ENCODE measurements at places on chromosomes 6 and 20.

- no peak for DNase-seq
These were observed 241.6 kb downstream of the BTBD3 start for GRCh38 chr20:12159261-12159660.

DNA sequence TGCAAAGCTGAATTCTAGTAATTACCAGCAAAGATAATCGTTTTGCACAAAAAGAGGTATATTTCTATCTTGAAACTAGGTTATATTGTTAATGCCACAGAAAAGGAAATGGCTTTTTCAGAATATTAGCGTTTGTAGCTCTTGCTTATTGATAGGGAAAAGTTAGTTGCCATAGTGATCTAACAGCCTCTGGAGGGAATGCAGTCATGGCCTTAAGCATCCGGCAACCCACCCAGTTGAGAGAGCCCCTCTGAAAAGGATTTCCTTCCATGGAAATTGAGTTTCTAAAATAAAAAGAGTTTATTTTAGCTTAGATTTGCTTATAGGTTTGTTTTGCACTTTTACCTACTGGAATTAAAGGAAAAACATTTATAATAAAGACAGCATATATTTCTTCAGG, 224.5 kb downstream of the BCKDHB start:
- no peak for DNase-seq

GRCh38 chr6:6858533-6858982, 249.2 kb upstream of the RREB1 start:
- no peak for DNase-seq

- DNase-seq, result no peak
These were observed 6.8 kb upstream of the IL17F start for GRCh38 chr6:52251113-52251512.

DNA sequence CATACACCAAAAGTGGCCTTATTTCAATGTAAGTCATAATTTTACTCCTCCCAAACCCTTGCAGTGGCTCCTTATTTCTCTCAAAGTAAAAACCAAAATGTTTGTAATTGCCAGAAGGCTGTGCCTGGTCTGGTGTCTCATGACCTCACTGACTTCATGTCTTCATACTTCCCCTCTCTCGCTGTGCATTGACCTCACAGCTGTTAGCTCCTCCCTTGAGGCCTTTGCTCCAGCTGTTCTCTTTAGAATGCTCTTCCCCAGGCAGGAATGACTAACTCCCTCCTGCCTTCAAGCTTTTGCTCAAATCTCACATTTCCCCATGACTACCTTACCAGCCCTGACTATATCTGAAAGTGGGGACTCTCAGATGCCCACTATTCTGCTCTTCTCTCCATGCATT, 83.3 kb downstream of the MTFR2 start:
- no peak for DNase-seq

- no peak for DNase-seq
These were observed 192.0 kb upstream of the FOXA2 start for GRCh38 chr20:22776369-22776768.

DNA sequence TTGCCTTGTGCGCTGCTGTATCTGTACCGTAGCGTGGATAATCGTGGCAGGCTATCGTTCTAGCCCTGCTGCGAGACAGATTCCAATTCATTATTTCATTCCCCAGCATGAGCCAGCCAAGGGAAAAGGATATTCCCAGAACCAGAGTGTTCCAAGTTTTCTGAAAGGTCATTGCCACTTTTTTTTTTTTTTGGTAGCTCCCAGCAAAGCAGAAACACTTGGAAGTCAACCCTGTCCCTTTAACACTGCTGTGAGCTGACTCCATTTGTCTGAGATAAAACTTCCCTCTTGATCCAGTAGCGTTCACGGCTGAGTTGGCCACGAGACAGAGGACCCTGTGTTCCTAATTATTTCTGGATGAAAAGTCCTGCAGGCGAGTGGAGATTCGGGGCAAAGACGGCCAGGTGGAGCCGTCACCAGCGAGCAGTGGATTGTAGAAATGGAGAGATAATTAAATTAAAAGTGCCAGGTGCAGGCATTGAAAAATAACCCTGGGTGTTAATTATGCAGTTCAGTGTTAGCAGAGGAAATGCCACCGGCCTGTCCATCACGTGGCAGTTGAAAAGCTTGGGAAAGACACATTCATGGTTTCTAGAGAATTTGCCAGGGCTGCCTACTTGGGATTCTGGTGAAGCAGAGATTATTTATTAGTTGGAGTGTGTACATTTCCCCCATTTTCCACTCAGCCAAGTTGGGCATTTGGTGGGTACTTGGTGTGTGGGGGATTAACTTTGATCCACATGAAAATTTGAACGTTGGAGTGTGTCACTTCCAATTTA, 164.2 kb downstream of the SLC24A3 start:
- DNase-seq, result no peak

GRCh38 chr20:50195524-50196120, 5.0 kb downstream of the CEBPB start:
- no peak for DNase-seq

DNA sequence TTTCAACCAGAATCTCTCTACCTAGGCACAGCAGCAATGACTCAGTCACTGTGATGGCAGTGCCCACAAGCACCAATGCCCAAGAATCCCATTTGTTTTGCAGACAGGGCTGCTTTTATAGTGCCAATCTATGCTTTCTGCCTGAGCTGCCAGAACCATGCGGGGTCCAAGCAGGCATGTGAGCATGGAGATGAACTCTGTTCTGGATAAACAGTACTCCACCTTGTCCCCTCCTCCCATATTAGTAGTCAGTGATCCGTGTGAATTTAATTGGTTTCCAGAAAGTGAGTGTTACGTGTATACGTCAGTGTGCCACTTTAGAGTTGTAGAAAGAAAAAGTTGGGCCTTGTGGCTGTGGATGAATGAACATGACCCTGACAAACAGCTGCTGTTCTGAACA, 79.4 kb downstream of the SASH1 start:
- no peak for DNase-seq

All from activated CD4-positive, alpha-beta T cell treated with anti-CD3 and anti-CD28 coated beads for 1 hour (primary cell).